Activated CD4-positive, alpha-beta T cell treated with anti-CD3 and anti-CD28 coated beads for 36 hours (primary cell): ENCODE measurements at places on chromosomes 13 and 19.

- no peak for DNase-seq
Observed at GRCh38 chr13:29996316-29996715, 145.9 kb upstream of the UBL3 start.

- no peak for DNase-seq
Observed at GRCh38 chr19:3481241-3482090, 1.1 kb upstream of the SMIM24 start.

DNA sequence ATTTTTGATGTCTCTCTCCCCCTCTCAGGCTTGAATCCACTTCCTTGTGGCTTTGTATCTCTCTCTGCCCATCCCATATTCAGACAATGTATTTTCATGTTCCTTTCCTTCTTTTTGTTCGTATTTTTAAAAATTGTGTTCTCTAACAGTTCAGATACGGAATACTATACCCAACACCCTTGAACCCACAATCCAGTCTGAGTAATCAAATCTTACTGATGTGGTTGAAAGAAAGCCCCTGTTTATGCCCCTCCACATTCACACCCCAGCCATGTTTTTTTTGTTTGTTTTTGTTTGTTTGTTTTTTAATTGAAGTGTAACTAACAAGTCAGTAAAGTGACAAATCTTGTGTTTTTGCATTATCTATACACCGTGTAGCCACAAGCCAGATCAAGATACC is 1.4 kb downstream of the SPIB start:
- no peak for DNase-seq

GRCh38 chr19:12838886-12839756 is 806 bp downstream of the MAST1 start:
- peak; percentile 59 for DNase-seq

DNA sequence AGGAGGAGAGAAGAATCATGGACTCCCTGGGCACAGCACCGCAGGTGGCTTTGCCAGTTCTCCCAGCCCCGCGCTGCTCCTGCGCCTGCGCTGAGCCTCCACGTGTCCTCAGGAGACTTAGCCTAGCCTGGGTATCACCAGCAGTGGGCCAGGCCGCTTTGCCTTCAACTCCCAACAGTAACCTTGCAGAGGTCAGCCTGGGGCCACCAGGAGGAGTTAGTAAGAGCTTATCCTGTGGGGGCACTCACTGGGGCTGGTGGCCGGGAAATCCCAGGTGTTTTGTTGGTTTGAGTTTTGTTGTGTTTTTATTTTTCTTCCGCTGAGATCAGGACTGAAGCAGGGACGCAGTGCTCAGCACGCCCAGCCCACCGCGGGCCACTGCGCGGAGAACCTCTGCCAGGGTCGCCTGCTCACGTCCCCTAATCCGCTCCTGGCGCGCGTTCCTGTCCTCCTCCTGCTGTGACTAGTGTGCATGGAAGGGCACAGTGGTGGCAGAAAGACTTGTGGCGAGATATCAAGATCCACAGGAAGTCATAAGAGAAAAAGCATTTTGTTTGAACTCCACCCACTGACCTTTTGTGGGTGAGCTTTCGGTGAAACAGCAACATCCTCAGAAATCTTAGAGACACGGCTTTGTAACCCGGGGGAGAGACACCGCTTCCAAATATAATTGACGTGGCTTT is 207.4 kb upstream of the RFC3 start:
- DNase-seq: peak; percentile 77
